ENCODE measurements at places on chromosomes 7 and 10. TPM values are rescaled to one million over a fixed set of nuclear protein-coding genes. Genes with fewer than 3 reads are reported as not detected.

ABCB1 gene
- total RNA-seq, result 19.7 TPM

PDGFA gene
- 9.4 TPM for total RNA-seq

MBLAC1 gene
- 3.7 TPM for total RNA-seq

CYP51A1 gene
- total RNA-seq, result 61.5 TPM

FAM25A gene
- total RNA-seq, result not detected

Measured in activated CD8-positive, alpha-beta memory T cell treated with anti-CD3 and anti-CD28 coated beads for 36 hours (primary cell).